ENCODE measurements at places on chromosomes 12 and 14. TPM values are rescaled to one million over a fixed set of nuclear protein-coding genes. Genes with fewer than 3 reads are reported as not detected.
A peak's percentile ranks its signal among the peaks of the same experiment; 100 is the strongest.

DNA sequence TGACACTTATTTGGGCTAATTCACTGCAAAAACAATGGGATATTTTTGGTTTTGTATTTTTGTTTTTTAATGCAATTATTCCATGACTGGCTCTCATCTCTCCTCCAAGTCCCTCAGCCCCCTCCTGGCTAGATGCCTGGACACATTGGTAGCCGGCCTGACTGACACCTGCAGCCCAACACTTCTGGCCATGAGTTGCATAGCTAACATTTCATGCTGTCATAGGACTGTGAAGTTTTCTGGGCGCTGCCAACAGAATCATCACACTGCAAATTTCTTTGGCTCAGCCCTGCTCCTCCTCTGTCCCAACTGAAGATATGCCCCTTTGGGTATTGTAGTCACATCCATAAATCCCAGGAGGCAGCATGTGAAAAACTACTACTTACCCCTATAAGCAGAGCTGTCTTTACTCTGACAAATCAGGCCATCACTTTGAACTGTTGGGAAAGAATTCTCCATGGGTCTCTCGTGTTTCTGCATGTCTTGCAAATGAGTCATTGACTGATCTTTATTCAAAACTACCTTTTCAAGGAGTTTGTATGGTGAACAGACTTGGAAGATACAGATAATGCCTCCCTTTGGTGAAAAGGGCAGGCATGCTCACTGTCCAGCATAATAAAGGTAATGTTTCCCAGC, 126.7 kb upstream of the LGR5 start:
- no peak for DNase-seq

GRCh38 chr12:95202691-95203486, 14.4 kb downstream of the FGD6 start:
- DNase-seq = peak; percentile 67

DNA sequence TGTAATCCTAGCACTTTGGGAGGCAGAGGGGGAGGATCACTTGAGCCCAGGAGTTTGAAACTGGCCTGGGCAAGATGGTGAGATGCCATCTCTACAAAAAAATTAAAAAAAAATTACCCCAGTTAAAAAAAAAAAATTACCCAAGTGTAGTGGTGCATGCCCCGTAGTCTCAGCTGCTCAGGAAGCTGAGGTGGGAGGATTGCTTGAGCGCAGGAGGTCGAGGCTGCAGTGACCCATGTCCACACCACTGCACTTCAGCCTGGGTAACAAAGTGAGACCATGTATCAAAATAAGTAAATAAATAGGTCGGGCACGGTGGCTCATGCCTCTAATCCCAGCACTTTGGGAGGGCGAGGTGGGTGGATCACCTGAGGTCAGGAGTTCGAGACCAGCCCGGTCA, 128.8 kb downstream of the VRK1 start:
- DNase-seq = no peak

GRCh38 chr14:22781301-22781991, 15.0 kb downstream of the OXA1L start:
- no peak for DNase-seq

- peak; percentile 48 for DNase-seq
Measured at GRCh38 chr14:90675399-90675798, 140.8 kb downstream of the TTC7B start.

- no peak for DNase-seq
Measured at GRCh38 chr12:4908684-4909409, 858 bp upstream of the KCNA1 start.

DNA sequence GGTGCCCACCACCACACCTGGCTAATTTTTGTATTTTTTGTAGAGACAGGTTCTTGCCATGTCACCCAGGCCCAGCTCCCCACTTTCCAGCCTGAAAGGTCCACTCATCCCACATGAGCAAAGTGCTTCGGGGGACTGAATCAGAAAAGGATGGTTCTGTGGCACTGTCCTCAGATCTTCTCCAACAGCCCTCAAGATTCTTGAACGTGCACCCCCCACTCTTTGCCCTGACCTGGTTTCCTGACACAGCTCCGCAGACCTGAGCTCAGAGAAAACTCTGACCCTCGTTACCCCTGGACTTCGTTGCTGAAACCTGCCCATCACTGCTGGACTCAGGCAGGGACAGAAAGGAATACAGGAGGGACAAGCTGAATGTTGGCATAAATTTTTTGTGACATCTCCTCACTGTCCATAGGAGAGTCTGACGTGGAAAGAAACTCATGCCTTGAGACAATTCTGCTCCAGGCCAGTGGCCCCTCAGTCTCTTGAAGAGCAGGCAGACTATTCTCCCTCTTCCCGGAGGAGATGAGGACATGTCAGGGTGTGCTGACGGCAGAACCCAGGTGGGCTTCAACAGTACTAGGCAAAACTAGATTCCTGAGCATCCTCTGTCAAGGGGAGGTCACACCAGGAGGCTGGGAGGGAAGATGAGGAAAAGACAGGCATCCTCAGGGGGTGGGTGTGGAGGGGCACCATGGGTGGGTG, 149.3 kb downstream of the DPF3 start:
- no peak for DNase-seq

- DNase-seq = peak; percentile 6
Measured at GRCh38 chr14:42541535-42542001, 934.9 kb downstream of the LRFN5 start.

DNA sequence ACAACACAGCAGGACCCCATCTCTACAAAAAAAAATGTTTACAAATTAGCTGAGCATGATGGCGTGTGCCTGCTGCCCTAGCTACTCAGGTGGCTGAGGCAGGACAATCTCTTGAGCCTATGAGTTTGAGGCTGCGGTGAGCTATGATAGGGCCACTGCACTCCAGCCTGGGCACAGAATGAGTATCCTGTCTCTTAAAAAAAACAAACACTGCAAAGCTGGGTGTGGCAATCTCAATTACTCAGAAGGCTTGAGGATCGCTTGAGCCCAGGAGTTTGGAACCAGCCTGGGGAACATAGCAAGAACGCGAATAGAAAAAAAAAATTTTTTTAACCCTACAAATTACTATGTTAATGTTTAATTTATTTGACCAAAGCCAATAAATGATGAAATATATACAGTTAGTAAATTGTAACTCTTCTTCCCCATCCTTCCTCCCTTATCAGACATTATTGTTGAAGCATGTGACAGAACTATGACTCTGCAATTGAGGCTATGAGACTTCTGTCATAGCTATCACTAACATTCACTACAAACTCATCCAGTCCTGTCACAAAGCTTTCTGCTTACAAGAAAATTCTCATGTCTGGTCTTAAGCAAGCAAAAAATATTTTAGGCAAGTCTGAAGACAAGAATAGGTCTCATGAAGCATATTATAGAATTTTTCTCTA, 9.8 kb downstream of the BTBD7 start:
- no peak for DNase-seq

DNA sequence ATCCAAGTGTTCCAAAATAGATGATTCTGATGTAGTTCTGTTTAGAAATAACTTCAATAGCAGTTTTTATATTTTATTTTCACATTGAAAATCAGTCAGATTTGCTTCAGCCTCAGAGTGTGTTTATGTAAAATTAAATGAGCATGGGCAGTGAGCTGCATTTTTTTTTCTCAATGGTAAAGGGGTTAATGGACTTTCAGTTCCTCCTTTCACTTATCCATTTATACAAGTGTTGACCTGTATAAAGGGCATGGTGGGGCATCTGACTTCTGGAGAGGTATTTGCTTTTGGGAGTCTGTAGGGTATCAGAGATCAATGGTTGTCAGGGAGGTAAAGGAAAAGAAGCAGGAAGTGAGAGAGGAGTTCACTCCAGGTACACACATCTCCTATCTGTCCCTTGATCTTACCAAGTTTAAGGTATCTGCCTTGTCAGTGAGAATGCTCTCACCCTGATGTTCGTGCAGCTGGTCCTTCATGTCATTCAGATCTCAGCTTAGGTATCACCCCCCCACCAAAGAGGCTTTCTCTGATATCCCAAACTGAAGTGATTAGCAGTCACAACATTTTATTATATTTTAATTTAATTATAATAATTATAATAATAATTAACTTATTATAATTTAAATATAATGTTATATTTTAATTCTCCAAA, 181.6 kb upstream of the LMNTD1 start:
- DNase-seq = no peak

GRCh38 chr12:119804011-119804641, 73.0 kb downstream of the CIT start:
- peak; percentile 87 for DNase-seq

- no peak for DNase-seq
Measured at GRCh38 chr12:46671102-46671501, 154.7 kb downstream of the SLC38A4 start.

- no peak for DNase-seq
Measured at GRCh38 chr14:103887557-103888115, 40.3 kb upstream of the PPP1R13B start.

DNA sequence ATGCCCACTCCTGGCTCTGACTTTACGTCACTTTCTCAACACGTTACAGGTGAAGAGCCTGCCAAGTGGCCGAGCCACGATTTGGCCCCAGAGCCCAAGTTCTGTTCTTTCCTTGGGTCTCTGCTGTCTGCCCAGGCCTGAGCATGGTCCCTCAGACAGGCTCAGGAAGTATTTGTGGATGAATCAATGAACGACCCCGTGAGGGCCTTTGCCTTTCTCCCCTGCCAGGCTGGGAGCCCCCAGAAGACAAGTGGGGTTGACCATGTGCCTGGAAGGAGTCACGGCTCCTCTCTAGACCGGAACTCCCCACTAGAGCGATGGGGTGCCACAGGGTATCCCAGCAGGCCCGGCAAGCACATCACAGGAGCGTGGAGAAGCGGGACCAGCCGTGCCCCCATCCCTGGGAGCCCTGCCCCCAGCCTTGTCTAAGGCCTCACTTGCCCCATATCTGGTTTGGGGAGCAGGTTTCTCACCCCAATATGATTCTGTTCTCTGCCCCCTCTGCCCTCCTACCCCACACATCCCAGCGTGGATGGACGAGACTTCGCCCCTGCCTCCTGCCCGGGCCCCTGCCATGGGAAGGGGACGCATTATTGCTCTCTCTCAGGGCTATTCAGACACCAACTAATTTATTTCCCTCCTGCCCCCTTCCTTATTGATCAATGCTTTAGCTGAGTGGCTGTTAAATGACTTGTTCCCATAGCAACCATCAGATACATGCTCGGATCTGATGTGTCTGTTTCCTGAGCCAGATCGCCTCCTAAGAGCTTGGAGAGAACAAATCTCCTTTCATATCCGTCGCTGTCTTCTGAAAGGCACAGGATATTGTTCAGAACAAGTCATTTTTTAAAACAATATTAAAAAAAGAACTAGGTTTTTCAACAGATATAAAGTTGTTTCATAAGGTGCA, 69.0 kb downstream of the DIO3 start:
- DNase-seq = no peak

DNA sequence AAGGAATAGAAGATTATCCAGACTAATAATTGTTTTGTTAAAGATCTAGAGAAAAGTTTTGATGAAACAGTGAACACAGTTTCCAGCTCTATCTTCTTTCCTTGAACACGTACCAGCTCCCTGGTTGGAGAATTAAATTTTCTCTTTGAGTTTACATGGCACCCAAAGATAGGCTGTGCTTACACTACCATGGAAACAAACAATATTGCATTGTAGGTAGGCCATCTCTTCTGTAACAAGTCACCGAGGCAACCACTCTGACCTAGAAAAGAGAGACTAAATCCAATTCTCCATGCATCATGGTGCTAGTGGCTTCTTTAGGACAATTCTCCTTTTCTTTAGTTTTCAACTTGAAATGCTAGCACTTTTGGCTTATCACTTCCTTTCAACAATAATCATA, 9.9 kb downstream of the BMAL2 start:
- no peak for DNase-seq

DNA sequence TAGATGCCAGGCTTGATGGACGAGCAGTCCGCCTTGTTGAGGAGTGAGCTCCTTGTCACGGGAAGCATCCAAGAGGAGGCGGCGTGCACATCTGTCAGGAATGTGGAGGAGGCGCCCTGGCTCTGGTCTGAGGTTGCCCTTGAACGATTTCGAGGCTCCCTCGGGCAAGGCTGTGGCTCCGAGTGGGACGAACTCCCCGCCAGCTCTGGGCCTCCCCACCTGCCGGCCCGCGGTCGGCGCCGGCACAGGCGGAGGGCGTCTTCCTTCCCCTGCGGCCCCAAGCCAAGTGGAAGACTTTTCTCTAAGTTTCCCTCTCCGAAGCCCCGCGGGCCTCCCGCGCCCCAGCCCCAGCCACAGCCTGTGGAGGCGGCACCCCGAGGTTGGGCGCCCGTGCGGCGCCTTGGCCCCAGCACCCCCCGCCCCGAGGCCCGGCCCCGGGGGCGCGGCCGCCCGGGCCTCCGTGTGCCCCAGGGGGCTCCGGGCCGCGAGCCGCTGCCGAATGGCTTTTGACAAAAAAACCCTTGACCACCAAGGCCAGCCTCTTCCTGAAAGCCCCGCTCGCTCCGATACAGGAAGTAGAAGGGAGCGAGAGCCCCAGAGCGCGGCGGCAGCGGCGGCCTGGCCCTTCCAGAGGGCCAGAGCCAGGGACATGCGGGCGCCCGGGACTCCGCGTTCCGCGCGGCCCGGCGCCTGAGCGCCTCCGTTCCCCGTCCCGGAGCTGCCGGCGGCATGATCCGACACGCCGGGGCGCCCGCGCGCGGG, at the start of gene RIN3:
TSS of gene RIN3 (plus strand) at position 578 of the 762 bp plus-strand sequence. CDS start at position 730, 152 bp downstream.
- DNase-seq = peak; percentile 69

GRCh38 chr14:51167587-51168214, 72.3 kb upstream of the TMX1 start:
- peak; percentile 90 for DNase-seq

DNA sequence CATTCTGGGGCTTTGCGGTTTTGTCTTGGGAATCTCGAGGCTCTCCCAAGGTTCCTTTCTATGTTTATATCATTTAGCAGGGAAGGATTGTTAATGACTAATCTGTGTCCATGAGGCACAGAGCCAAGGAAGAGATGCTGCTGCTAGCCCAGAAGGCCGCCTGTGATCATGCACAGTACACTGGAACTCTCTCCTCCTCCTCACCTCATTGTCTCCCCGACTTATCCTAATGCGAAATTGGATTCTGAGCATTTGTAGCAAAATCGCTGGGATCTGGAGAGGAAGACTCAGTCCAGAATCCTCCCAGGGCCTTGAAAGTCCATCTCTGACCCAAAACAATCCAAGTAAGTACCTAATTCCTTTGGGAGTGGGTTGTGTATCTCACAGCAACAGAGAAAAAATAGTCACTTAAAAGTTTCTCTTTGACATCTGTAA, at the start of gene NR1H4:
TSS of gene NR1H4 (plus strand) at position 151 of the 435 bp plus-strand sequence. CDS start 19,458 bp downstream, outside the sequence.
- DNase-seq = no peak

- DNase-seq = peak; percentile 86
Measured at GRCh38 chr14:52023518-52023917, 34.2 kb downstream of the RTRAF start.

- peak; percentile 71 for DNase-seq
Measured at GRCh38 chr12:5171701-5172100, 128.0 kb downstream of the KCNA5 start.

The PLA2G1B gene
- not detected for polyA plus RNA-seq

The MBD6 gene
- polyA plus RNA-seq = 22.8 TPM

The LALBA gene
- polyA plus RNA-seq = not detected

The STYK1 gene
- 2.3 TPM for polyA plus RNA-seq

The MTA1 gene
- polyA plus RNA-seq = 149 TPM

The TTC6 gene
- polyA plus RNA-seq = not detected

The SOCS2 gene
- 19.7 TPM for polyA plus RNA-seq

The CHGA gene
- 0.31 TPM for polyA plus RNA-seq

The ANGEL1 gene
- 35.8 TPM for polyA plus RNA-seq

The FGF23 gene
- polyA plus RNA-seq = 1.1 TPM

The CYP46A1 gene
- polyA plus RNA-seq = 15.0 TPM

The MUCL1 gene
- polyA plus RNA-seq = not detected
